ENCODE measurements at places on chromosomes 12 and 14.

- no peak for DNase-seq
These were observed 61.0 kb upstream of the DNM1L start for GRCh38 chr12:32618115-32618514.

- DNase-seq, result no peak
These were observed 1.4 kb upstream of the MLEC start for GRCh38 chr12:120685522-120685921.

DNA sequence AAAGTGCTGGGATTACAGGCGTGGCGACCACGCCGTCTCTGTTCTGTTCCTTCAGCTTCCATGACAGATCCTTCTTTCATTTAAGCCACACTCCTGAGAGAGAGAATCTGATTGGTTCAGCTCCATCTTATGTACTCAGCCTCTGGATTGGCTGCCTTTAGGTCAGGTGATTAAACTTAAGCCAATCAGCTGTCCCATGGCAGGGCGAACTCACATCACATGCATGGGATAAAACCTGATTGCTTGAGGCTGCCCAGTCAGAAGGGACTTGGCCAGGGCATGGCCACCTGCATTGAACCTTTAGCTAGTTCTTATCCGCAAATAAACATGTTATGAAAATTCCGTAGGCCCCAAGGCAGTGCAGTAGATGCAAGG, 274.2 kb downstream of the SUDS3 start:
- DNase-seq, result no peak

DNA sequence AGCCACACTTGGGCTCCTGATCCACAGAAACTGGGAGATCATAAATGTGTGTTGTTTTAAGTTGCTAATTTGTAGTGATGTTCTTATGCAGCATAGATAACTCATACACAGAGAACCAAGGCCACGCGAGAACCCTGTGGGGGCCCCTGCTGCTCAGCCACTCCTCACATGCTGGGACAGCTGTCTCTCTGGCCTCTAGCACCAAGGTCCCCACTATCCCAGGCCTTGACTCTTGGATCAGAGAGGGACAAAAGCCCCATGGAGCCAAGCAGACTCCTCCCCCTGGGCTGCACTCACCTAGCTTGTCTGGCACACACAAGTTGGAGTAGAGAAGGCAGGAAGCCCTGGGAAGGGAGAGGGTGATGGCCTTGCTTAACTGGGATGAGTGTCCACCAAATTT, 11.3 kb downstream of the PLD4 start:
- no peak for DNase-seq

DNA sequence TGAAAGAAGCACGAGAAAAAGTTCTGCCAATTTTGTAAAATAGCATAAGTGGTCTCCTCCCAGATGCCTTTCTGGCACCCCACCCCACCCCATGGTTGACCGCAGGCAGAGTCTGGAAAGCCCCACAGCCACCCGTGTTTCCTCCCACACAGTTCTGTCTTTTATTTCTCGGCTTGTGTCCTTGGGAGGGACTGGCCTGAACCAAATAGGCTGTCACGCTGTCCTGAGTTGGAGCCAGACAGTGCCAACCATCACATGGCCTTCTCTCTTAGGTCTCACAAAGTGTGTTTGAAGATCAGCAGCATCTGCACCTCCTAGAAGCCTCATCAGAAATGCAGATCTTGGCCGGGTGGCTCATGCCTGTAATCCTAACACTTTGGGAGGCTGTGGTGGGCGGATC, 10.2 kb upstream of the LTA4H start:
- no peak for DNase-seq

GRCh38 chr12:1595690-1596347, 1.4 kb upstream of the FBXL14 start:
- DNase-seq, result no peak

DNA sequence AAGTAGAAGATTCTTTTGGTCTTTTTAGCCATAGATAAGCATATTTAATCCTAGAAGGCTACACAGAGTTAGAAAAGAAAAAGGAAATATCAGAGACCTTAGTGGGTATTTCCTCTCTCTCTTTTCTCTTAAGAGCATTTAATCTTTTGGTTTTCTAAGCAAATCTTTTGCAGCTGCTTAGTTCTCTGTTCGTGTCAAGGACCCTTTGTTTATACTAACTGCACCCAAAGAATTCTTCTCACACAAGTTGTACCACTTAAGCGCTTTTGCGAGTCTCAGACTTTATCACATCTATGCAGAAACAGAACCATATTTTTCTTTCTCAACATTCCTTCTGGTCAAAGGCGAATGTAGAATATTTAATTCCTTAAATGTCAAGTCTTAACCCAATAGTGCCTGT, 17.9 kb upstream of the NID2 start:
- peak; percentile 73 for DNase-seq

DNA sequence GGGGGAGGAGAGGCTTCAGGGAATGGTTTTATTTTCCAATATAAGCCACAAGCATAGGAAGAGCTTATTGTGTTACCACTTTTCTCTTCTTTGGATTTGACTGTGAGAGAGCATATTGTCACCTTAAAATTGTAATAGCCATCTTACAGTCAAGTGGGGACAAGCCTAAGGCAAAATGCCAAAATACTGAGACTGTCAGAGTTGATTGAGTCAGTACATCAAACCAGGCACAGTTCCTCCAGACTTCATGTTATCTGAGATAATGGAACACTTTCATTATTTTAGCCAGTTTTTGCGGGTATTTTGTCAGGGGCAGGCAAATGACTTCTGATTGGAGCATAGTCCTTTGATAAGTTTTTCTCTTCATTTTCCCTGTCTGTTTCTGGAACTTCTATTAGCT, 19.5 kb upstream of the NUBPL start:
- DNase-seq, result no peak

- no peak for DNase-seq
These were observed 28.0 kb downstream of the DERA start for GRCh38 chr12:15939111-15939510.

- no peak for DNase-seq
These were observed 122.5 kb downstream of the HMGA2 start for GRCh38 chr12:65946821-65947220.

GRCh38 chr14:90604356-90604755, 207.5 kb downstream of the CALM1 start:
- DNase-seq, result no peak

GRCh38 chr12:88242571-88242925, 100.4 kb downstream of the TMTC3 start:
- peak; percentile 19 for DNase-seq

GRCh38 chr12:3655328-3655900, 97.5 kb downstream of the CRACR2A start:
- DNase-seq, result no peak

- no peak for DNase-seq
These were observed 23.4 kb upstream of the EID3 start for GRCh38 chr12:104280111-104280510.

DNA sequence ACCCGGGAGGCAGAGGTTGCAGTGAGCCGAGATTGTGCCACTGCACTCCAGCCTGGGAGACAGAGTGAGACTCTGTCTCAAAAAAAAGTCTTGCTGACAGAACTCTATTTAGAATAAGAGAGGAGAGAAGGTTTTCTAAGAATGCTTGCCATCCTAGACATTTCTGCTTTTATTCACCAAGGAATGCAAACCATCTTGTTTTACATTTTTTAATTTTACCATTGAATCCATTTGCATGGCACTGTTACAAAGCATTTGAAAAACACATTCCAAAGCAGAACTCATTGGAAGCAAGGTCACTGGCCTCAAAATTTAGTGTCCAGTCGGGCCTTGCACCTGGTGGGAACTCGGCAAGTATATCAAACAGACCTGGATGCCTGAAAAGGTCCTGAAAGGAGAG, 44.2 kb upstream of the RASSF3 start:
- DNase-seq, result peak; percentile 17

Data from AG04449 (cell line).